ENCODE measurements at places on chromosomes 3 and 15.
A peak's percentile ranks its signal among the peaks of the same experiment; 100 is the strongest.

GRCh38 chr15:96276438-96277210 lies 53.9 kb upstream of the NR2F2 start:
- H3K27ac ChIP-seq = no peak overlapping the region
- H3K36me3 ChIP-seq = peaks cover 3% of the 10 kb centered on the region
- H3K4me1 ChIP-seq = no peaks in the 10 kb centered on the region
- DNase-seq = no peak

DNA sequence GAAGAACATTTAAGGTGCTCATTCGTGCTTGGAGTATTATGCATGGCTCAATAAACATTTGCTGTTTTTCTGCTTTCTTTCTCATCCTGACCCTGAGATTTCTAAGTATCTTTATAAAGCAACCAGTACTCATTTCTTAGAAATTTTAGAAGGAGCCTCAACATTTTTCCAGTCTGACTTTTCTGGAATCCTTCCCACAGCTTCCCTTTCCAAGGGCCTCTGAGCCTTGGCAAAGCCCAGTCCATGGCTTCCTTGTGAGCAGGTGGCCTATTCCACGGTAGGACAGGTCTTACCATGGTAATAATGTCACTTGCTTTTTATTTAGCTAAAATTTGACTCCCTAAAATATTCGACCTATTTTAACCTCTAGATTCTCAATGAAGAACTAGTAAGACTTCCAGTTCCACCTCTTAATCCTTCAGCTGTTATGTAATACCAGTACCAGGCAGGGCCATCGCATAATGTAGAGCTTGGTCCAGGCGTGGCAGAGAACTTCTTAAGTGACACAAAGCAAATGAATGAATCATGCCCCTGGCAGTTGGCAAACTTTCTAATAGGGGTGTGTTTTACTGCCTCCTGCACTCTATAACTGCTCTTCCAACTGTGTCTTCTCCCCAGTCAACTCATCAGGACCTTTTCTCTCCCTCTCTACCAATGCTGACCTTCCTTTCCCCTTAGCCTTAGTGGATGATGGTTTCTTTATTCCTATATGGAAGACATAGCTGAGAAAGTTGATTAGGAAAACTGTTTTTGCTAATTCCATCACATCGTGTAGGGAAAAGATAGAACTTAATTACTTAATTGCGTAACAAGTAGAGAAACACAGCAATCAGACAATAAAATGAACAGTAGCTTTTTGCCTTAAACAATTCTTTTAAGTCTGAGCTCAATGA lies 894 bp upstream of the TM4SF4 start:
- no peak overlapping the region for H3K27ac ChIP-seq
- H3K27me3 ChIP-seq = no peaks in the 10 kb centered on the region
- DNase-seq = no peak
- H3K4me3 ChIP-seq = no peak overlapping the region

GRCh38 chr3:82133070-82133606 lies 371.7 kb upstream of the GBE1 start:
- no peak overlapping the region for H3K4me3 ChIP-seq
- no peaks in the 10 kb centered on the region for H3K27me3 ChIP-seq
- H3K36me3 ChIP-seq = no peaks in the 10 kb centered on the region
- peak; percentile 76 for DNase-seq
- no peak overlapping the region for H3K27ac ChIP-seq
- no peaks in the 10 kb centered on the region for H3K4me1 ChIP-seq

DNA sequence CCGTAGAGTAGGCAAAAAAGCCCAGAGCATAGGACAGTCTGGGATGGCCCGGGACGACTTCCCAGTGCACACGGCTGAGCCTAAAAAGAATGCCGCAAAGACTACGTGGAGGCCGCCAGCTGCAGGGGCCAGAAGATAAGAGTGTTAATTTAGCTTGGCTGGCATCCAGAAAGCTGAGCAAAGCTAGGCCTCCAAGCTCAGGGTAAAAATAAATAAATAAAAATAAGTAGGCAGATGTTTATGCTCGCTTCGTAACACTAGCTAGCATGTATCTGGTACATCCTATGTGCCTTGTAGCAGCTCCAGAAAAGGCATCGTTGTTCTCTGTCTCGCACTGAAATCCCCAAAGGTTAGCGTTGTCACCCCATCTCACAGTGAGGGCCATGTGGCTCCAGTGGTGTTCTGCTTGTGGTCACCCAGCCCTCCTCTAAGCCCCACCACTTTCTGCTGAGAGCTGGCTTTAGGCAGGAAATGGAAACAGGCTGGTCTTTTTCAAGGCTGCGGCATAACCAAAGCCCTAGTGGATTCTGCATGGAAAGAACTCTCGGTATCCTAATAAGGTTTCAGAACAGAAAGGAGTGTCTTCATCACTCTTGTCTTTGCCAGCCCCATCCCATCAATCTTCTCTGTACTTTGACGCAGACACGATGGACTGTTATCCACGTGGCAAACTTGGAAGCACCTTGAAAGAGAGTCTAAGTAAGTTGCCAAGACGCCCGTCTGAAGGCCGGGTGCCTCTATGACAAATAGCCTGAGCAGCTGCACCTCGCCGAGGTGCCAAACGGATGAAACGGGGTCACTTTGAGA lies 58.1 kb upstream of the MEF2A start:
- no peaks in the 10 kb centered on the region for H3K27me3 ChIP-seq
- no peaks in the 10 kb centered on the region for H3K36me3 ChIP-seq
- H3K4me3 ChIP-seq = no peak overlapping the region
- H3K27ac ChIP-seq = peak overlapping the region; percentile 82
- peaks cover 68% of the 10 kb centered on the region for H3K4me1 ChIP-seq
- DNase-seq = peak; percentile 85

GRCh38 chr3:28081533-28081947 lies 159.9 kb upstream of the CMC1 start:
- H3K36me3 ChIP-seq = no peaks in the 10 kb centered on the region
- H3K4me1 ChIP-seq = no peaks in the 10 kb centered on the region
- no peak for DNase-seq
- no peak overlapping the region for H3K4me3 ChIP-seq
- no peaks in the 10 kb centered on the region for H3K27me3 ChIP-seq

GRCh38 chr3:126142652-126143051 lies 37.7 kb downstream of the ALDH1L1 start:
- no peaks in the 10 kb centered on the region for H3K4me1 ChIP-seq
- H3K27ac ChIP-seq = no peak overlapping the region
- no peak for DNase-seq

- no peak overlapping the region for H3K27ac ChIP-seq
- no peak for DNase-seq
- H3K27me3 ChIP-seq = no peaks in the 10 kb centered on the region
- no peaks in the 10 kb centered on the region for H3K36me3 ChIP-seq
- H3K4me3 ChIP-seq = no peak overlapping the region
These were observed 123.0 kb upstream of the AGBL1 start for GRCh38 chr15:85956532-85957275.

- H3K27ac ChIP-seq = no peak overlapping the region
- H3K36me3 ChIP-seq = no peaks in the 10 kb centered on the region
- H3K27me3 ChIP-seq = no peaks in the 10 kb centered on the region
- no peak for DNase-seq
- H3K4me3 ChIP-seq = no peak overlapping the region
- no peaks in the 10 kb centered on the region for H3K4me1 ChIP-seq
These were observed 13.6 kb downstream of the ZBED2 start for GRCh38 chr3:111581403-111582119.

Data from right atrium auricular region (tissue), 2 donors.